RKO (cell line): ENCODE measurements at places on chromosomes 4 and X.

DNA sequence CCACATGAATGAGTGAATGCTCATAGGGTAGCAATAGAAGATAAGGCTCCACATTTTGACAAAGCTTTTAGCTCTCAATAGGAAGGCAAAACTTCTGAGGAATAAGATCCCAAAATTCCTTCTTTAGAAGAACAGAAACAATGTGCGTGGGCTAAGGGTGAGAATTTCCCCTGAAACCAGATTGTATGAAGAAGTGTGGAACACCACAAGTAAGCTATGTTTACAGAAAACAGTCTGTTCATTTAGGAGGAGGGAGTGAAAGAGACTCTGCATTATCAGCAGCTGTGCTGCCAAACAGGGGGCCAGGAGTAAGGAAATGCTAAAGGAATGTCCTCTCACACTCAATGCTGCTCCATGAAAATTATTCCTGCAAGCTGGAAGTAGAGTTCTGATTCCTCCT, 851.6 kb downstream of the CENPC start:
- DNase-seq = no peak

DNA sequence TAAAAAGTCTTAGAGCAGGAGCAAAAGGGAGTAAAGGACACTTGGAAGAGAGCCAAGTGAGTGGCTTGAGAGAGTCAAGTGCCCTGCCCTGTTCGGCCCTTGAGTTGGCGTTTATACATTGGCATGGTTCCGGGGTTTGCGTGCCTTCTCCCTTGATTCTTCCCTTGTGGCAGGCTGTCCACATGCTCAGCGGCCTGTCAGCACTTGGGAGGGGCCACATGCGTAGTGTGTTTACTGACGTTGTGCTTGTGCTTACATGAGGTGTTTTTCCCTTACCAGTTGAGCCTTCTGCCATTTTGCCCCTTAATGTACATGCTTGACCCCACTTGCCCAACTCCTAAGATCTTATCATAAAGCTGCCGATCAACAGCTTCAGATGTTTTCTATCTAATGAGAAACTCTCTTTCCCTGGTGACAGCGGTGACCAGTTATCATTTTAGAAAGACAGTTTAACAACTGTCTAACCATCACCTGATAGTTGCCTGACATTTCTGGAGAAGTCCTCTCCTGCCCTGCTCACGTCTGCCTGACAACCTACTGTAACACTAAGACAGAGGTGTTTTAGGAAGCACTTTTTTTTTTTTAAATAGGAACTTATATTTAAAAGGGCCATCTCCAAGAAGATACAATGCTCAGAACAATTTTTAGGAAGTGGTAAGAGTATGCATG, 49.5 kb upstream of the GC start:
- DNase-seq = no peak

- no peak for DNase-seq
Observed at GRCh38 chr4:153535772-153536513, 69.8 kb downstream of the TMEM131L start.

DNA sequence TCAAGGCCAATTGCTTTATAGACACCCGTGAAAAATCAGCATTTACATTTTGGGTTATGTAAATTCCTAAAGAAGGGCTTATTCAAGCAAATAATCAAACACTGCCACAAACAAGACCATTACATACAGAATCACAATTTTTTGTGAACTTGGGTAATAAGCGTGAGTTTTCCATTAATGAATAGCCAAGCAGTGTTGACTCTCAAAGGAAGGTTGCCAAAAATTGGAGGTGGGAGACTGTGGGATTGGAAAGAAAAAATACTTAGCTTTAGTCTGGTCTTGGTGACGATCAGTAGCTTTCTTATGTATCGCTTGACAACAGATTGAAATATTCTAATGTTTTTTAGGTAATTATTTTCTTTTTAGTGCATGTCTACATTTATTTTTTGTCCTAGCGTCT, 20.9 kb downstream of the LRRC66 start:
- no peak for DNase-seq

GRCh38 chr4:177482367-177482766, 40.1 kb upstream of the AGA start:
- DNase-seq = no peak

DNA sequence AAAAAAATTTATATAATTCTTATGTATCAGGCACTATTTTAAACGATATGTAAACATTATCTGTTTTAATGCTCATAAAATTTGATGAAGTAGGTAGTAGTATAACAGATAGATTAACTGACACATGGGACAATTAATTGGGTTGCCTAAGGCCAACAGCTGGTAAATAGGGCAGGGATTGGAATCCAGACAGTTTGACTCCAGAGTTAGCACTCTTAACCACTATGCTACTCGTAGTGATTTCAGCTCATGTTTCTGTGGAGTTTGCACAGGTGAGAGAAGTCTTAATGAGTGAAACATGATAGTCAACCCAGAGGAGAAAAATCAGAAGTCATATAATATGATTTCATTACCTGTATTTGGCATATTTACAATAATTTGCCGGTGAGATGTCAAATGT, 126.0 kb upstream of the WDFY3 start:
- DNase-seq = no peak
